ENCODE measurements at places on chromosomes 6 and 20.

DNA sequence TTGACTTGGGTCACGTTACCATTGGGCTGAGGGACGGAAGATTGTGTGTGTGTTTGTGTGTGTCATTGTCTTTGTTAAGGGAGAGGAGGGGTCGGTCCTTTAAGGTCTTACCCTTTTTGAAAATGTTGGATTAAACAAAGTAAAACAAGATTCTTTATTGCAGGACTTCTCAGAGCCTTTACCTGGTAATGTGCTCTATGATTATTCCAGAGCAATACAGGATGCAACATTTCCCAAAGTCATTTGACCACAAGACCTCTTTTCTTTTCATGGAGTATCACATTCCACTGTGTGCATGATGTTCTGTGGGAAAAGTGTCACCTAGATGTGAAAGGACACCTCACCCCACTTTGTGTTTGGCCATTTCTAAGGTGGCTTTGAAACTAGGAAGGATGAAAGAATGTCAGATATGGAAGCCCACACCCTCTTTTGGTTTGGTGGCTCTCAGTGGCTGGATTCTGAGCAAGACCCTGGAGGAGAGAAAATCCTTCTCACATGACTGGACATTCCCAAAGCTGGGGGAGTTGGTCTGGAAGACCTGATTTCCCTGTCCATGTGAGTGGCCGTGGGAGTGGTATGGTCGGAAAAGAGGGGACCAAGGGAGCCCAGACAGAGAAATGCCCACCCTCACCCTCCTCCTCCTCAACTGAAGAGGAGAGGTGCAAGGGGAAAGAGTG, 18.2 kb upstream of the ZNF831 start:
- DNase-seq: no peak

- DNase-seq: no peak
Measured at GRCh38 chr6:106792536-106793236, 163.3 kb downstream of the QRSL1 start.

DNA sequence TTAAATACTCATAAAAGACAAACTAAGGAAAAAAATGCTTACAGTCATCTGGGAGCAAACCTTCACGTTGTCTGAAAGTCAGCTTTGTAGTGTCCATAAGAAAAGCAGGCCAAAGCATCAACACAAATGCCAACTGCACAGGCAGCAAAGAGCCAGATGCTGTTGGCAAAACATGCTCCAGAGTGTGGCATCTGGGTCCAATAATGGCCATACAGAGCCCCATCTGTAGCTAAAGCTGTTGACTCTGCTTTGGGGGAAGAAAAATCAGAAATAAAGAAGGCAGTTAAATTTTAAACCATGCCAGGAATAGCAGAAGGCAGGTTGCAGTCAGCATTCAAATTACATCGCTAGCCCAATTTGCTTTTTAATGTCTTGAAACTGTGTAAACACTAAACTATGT, 776.3 kb downstream of the EYS start:
- no peak for DNase-seq

DNA sequence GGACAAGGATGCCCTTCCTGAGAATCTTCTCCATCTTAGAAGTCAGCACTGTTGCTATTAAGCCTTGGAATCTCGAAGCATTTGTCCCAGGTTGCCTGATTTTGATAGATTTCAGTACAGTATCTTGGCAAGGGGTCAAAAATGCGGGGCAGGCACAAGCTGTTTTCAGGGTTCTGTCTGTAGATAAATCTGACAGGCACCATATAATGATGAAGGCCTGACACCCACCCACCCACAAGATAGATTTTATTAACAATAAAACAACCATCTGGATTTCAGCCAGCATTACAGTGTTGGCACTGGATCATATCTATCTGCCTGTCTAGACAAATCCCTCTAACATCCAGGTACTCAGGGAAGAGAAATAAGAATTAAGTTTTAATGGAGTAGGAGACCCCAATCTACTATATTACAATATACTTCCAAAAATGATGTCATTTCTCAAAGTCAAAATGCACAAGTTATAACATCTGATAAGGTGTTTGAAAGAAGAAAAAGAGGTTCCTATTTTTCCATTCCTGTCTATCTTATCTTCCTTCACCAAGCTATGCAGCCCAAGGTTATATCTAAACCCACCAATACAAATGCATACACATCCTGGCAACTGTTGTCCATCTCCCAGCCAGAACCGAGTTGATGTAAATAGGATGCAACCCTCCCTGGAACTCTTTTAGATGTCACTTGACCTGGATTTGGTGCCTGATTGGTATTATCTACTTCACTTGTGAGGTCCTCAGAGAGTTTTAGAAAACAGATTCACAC, 10.7 kb downstream of the NEDD9 start:
- no peak for DNase-seq

DNA sequence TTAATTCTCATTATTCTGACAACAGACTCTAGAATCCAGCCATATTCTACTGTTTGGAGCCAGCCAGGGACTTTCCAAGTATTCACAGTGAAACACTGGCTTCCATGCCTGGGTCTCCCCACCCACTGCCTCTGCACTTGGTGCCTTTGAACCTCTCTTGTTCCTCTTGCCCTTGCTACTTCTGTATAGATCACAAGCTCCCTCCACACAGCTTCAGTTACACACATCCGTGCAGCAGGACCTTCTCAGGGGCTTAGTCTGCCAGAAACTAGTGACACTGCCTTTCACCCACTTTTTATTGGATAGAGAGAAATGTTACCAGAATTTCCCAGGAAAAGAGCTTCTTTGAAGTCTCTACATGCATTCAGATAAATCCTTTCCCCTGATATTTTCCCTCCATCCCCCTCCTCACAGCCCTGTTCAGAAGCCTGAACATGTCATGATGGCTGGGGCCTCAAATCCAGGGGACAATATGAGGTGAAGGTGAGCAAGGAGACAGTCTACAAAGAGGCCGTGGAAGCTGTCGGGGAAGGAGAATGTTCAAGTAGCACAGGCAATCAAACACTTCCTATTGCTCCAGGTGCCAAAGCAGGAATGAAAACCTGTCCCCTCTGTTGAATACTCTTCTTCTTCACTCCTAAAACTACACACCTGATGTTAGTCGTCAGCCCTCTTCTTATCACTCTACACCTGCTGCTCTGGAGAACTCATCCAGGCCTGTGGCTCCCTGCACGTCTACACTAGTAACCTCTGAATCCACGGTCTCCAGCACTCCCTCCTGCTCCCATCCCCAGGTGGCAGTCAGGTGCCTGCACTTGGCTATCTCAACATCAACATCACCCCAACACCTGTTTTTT, 20.2 kb upstream of the HLA-DOA start:
- peak; percentile 66 for DNase-seq

DNA sequence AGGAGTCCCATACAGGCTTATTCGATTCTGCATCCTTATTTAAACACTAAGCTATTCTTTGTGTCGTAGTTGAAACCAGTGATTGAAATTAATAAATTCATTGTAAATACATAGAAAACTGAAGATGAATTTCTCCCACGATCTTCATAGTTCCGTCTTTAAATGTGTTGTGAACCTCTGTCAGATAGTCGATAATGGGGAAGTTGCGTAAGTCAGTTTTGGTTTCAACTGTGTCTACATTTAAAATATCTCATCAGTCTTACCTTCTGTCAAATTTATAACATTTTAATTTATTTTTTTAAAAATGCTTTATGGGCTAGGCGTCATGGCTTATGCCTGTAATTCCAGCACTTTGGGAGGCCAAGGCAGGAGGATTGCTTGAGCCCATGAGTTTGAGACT, 12.7 kb downstream of the STX11 start:
- peak; percentile 35 for DNase-seq

GRCh38 chr6:69732640-69733039, 64.2 kb downstream of the LMBRD1 start:
- DNase-seq: no peak

GRCh38 chr20:5715071-5715841, 34.9 kb upstream of the SHLD1 start:
- no peak for DNase-seq

DNA sequence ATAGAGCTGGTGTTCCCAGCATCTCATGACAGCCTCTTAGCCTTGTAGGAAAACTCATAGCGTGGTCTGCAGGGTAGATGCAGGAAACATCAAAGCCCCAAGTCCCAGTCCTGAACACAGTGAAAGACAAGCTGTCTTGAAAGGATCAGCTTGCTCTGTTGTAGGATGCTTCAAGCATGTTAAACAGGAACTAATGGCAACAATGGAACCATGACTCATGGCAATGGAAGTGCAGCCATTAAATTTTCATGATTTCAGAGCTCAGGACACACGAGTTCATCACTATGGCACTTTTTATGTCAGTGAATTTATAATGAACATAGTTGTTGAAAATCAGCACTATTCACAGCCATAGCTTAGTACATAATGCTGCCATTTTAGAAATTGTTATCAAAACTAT, 367.7 kb downstream of the KIF16B start:
- DNase-seq: no peak

DNA sequence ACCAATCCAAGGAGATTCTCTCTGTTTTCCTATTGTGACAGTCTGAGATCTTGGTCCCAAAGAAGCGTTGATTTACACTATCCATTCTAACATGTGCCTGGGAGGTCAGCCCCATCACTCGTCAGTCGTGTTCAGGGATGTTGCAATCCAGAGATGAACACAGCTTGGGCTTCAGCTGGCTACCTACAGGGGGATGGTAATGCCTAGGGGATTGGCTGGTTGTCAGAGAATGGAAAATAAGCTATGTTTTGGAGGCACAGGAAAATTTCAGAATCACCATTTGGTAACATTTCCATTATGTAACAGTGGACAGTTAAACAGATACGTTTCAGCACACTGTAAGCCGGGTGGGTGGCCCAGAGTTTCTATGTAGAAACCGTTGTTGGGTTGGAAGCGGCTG, 147.1 kb upstream of the RALGAPA2 start:
- DNase-seq: no peak

All from CD4-positive, alpha-beta T cell (primary cell).